ENCODE measurements at places on chromosomes 6 and 20.

DNA sequence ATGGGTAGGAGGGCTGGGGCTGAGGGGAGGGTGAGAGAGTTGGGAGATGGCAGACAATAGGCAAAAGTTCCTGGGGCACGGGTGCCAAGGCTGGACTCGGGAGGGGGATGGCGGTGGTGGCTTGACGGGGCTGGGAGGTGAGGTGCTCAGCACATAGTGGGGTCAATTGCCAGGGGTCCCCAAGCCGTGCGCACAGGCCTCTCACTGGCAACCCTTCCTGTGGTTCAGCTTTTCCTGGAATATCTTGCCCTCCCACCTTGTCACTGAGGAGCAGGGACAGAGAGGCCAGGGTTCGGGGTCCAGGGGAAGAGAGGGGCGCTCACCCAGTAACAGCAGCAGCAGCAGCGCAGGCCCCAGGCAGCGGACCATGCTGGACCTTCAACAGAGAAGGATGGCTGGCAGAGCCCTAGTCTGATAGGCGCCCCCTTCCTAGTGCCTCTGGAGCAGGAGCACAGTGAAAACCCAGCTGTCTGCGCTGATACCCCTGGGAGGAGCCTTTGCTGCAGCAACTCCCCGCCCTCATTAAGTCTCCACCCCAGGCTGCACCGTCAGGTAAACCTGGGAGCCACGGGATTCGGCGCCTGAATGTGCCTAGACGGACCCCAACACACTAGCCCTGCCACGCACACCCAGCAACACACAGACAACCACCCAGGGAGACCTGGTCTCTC, at the start of gene GFRA4:
Gene GFRA4, minus strand, starts transcription at position 369 of the 671 bp plus-strand sequence. Its CDS starts 0 bp downstream, at position 369.
- DNase-seq = no peak

DNA sequence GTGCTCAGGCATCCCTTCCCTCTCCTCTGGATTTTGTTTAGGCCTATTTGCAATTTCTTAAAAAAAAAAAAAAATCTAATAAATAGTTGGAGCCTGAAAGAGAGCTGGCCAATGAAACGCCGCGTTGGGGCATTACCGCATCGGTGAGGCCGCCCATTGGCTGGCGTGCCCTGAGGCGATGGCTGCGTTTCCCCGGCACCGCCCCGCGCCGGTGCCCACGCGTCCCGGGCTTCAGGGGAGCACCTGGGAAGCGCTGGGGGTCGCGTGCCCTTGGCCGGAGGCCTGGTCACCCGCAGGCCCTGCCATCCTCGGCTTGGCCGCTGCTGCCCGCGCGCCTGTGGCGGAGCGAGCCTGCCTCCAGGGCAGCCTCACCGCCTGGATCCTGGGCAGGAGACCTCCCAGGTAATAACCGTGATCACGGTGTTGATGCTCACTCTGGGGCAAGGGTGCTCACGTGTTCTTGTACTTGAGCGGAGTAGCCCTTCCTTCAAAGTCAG, 155.4 kb downstream of the NRN1 start:
- peak; percentile 46 for DNase-seq

DNA sequence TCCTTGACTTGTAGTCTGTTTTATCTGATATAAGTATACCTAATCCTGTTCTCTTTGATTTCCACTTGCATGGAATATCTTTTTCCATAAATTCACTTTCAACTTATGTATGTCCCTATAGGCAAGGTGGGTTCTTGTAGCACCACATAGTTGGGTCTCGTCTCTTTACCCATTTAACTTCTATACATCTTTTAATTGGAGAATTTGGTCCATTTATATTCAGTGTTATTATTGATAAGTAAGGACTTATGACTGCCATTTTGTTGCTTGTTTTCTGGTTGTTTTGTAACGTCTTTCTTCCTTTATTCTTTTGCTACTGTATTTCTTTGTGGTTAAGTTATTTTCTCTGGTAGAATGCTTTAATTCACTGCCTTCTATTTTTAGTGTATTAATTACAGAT, 14.5 kb upstream of the ZNF311 start:
- DNase-seq = no peak

- no peak for DNase-seq
These were observed 144.8 kb downstream of the DTNBP1 start for GRCh38 chr6:15518057-15518456.

- no peak for DNase-seq
These were observed 510.2 kb upstream of the SULF2 start for GRCh38 chr20:48295445-48295903.

DNA sequence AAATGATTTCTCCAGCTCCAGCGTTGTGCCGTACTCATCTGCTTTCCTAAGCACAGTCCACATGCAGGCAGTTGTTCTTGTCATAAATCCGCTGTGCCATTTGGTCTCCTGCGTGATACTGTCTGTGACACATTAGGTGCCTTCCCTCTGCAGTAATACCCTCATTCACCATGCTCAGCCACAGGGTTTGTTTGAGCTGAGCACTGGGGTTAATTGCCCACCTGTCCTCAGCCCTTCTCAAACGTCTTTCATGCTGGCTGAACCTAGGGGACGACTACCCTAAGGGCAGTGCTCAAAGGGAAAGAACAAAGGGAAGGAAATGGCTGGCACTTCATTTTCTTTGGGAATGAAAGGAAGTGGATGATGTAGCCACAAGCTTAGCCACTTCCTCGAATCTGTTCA, 64.2 kb upstream of the MYLIP start:
- DNase-seq = no peak

- no peak for DNase-seq
These were observed 165.1 kb downstream of the ARID1B start for GRCh38 chr6:156942266-156942665.

GRCh38 chr20:18138639-18139583, 1.2 kb downstream of the KAT14 start:
- no peak for DNase-seq

DNA sequence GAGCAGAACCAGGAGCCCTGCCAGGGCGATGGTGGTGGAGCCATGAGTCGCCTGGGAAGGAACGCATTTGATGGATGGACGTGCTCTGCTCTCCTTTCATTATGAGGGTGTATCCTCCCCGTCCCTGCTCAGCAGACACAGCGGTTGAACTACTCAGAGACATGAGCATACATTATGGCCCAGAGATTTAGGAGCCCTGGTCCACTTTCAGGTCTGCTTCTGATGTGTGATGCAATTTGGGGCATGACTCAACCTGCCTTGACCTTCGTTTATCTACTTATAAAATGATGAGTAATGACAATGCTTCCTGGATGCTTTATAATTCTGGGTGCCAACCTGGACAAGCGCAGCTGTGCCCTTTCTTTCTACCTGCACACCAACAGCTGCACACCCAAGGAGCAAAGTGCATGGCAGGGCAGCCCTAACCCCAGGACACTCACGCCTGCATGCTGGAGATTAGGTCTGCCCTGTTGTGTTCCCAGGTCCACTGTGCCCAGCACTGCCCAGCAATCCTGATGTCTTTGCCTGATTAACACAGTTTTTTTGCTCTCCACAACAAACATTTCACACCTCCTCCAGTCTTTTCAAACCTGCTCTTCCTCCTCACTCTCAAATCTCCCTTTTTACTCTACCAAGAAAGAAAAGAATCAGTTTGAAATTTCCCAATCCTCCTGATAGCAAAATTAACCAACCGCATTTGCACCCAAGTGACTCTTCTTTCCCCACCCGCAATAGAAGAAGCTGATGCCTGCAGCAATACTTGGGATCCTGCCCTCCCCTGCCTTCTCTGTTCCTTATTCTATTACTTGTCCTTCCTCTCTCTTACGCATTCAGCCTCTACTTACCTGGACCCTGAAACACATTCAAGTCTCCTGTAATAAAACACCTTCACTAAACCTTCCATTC, 81.2 kb downstream of the EZR start:
- DNase-seq = no peak

DNA sequence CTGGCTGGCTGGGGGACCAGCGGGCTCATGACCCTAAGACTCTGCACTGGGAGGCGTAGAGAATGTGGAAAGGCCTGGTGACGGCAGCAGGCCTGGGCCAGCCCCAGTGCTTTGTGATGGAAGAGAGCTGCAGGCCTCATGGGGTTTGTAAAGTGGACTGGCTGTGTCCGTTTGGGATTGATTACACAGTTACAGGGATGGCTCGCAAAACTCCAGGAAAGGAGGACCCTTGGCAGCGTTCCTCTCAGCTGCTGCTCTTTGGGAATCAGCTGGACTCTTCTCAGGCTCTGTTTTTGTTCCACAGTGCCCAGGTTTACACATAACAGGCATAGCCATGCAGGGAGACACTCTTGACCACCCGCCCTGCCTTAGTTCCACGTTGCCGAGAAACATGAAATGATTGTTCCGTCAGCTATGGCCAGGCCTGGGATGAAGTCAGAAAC, 89.0 kb downstream of the SLX4IP start:
- no peak for DNase-seq

- DNase-seq = no peak
These were observed 6.1 kb upstream of the C6orf58 start for GRCh38 chr6:127570739-127571389.

DNA sequence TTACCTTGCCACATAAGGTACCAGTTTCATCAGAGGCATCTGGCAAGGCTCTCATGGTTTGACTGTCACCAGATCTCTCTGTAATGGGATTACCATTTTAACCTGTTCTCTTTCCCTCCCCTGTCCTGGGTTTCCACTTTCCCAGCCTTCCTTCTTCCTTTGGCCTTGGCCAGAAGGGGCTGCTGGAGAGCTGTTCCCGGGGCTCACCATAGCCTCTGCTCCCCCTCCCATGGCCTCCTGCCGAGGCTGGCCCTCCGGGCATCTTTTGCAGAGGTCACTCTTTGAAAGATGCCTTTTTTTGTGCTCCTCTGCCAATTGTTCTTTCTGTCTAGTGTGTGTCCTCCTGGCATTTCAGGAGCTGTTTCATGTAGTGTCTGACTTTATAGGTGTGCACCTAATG, 100.7 kb upstream of the SCP2D1 start:
- DNase-seq = no peak

DNA sequence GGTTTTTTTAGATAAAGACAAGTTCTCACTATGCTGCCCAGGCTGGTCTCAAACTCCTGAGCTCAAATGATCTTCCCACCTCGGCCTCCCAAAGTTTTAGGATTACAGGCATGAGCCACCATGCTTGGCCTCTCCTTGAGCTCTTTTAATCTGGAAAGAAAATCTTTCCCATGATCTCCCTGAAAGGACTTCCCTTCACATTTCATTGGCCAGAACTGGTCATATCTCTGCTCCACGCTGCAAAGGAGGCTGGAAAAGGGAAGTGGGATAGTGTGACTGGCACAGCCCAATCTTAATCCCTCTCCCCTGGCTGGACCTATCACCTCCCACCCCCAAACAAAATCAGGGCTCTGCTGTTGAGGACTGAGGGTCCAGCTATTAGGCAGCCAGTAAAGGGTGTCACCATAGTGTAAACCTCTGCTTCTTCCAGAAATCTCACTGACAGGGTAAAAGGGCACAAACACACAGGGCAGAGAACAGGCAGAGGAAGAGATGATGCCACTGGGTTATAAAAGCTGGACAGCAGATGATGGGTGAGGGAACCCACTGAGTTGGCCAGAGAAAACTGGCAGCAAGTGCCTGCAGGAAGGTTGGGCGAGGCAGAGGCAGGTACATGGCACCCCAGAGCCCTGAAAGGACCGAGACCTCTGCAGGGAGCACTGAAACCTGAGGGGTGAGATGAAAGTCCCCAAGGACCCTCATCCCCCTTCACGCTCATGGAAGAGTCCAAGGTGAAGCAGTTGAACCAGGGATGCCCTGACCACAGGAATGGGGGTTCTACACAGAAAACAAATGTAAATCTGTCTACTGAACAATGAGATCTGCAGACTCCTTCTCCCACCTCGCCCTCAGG, 83.1 kb upstream of the PTPN1 start:
- no peak for DNase-seq

GRCh38 chr6:44833248-44833647, 445.7 kb downstream of the CDC5L start:
- DNase-seq = no peak

GRCh38 chr6:158313989-158314388, 1.7 kb downstream of the TULP4 start:
- no peak for DNase-seq

- no peak for DNase-seq
These were observed 472 bp upstream of the PAQR8 start for GRCh38 chr6:52361414-52361944.

- no peak for DNase-seq
These were observed 39.0 kb downstream of the ADGRF4 start for GRCh38 chr6:47737406-47737805.
